A673 (cell line): ENCODE measurements at places on chromosomes 12 and 14. TPM values are rescaled to one million over a fixed set of nuclear protein-coding genes. Genes with fewer than 3 reads are reported as not detected.

The ACRBP gene
- 3.0 and 3.6 TPM in 2 replicates for total RNA-seq

The TUNAR gene
- not detected in 2 replicates for total RNA-seq

The TAS2R31 gene
- total RNA-seq: 4.4 and 5.2 TPM in 2 replicates

The WIF1 gene
- total RNA-seq: not detected in 2 replicates

The GPX2 gene
- total RNA-seq: 0.33 TPM in 1 of 2 replicates, not detected in the other

The DTX1 gene
- total RNA-seq: 5.5 and 6.1 TPM in 2 replicates

The TAS2R9 gene
- not detected in 2 replicates for total RNA-seq

The SYT10 gene
- not detected in 2 replicates for total RNA-seq

The XRCC3 gene
- total RNA-seq: 82.1 and 91.8 TPM in 2 replicates

The GUCY2C gene
- total RNA-seq: not detected in 2 replicates

The KRT2 gene
- not detected in 2 replicates for total RNA-seq

The HOXC12 gene
- total RNA-seq: 4.6 and 6.1 TPM in 2 replicates
